ENCODE measurements at places on chromosomes 7 and 10.

DNA sequence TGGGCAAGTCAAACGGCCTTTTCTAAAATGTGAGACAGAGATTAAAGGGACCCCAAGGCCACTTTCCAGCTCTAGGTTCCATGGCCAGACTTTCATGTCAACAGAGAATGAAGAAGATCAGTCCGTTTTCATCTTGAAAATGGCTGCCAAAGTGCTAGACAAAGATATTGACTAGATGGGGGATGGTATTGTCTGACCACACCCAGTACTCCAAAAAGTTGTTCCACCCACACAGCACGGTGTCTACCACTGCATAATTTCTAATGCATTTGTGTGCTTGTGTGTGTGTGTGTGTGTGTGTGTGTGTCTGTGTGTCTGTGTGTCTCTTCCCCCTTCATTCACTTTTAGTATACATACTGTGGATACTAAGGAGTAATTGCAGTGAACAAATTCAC is 1.3 kb downstream of the COL1A2 start:
- DNase-seq, result no peak

DNA sequence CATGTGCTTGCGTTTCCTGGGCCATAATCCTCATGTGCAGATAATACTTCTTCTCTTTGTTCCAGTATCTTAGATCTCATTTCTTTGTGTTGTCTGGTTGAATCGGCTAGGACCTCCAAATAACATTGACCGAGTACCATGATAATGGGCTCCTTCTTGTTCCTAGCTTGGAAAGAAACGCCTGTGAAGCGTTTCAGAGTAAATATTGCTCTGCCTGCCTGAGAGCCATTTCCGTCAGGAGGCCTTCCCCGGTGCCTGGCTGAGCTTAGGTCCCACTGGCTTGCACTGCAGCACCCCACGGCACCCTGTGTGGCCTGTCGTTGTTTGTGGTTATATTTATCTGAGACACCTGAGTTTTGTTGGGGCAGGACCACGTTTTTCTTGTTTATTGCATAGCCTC is 17.7 kb downstream of the FOXK1 start:
- DNase-seq, result no peak

DNA sequence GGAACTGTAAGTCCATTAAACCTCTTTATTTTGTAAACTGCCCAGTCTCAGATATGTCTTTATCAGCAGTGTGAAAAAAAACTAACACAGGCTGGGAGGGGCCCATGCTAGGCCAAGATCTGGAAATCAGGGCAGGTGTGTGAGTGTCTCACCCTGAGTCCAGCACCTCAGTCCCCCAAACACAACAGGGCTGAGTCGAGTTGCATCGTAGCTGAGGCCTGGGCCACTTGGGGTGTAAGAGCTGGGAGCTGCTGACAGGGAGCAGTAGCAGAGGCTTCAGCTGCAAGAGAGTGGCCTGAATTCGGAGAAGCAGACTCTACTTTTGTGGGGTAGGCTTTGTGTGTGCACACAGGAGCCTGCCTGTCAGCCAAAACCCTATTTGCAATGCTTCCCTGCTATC is 553.1 kb downstream of the PTPRN2 start:
- no peak for DNase-seq

GRCh38 chr7:128841921-128842673 is 11.9 kb downstream of the FLNC start:
- DNase-seq, result peak; percentile 44

DNA sequence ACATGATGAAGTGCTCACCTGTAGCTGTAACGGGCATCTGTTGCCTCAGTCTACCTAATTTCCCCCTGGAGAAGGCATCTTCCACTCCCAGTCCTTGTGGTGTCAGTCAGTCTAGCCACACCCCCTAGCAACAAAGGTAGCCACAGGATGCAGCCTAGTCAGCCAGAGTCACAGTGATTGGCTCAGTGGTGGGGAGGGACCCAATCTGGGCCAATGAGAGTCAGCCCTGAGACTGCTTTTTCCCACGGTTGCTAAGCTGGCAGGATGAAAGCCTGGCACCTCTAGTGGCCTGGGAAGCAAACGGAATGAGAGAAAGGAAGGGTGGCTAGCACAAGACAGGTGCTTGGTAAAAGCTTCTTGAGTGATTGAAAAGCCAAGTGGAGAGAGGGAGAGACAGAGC is 118.6 kb downstream of the SH3PXD2A start:
- no peak for DNase-seq

DNA sequence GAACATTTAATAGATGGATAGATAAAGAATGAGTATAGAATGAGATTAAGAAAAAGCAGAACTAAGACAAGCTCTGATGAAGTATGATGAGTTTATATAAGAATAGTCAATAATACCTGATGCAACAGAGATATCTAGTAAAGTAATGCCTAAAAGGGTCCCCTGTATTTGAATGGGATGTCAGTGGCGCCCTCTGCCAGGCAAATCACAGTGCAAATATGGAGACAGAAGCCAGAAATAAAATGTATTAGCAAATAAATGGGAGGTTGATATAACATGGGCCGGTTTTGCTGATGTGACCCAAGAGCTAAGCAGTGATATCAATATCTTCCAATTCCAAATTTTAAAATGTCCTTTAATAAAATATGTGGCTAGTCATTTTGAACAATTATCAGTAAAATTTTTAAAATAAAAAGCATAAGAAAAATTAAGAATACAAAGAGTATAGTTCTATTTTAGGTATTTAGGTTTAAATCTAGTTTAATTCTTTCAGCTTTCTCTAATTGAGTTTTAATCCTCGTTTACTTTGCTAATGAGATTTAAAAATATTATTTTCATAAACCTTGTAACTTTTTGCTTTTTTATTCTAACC is 62.6 kb downstream of the ADK start:
- DNase-seq, result peak; percentile 30

- DNase-seq, result no peak
Observed at GRCh38 chr7:100098913-100099312, 2.3 kb downstream of the MCM7 start.

GRCh38 chr7:26543340-26543739 is 251.7 kb downstream of the SNX10 start:
- no peak for DNase-seq

GRCh38 chr7:85851571-85852193 is 664.8 kb upstream of the SEMA3D start:
- DNase-seq, result no peak

GRCh38 chr10:13272164-13272571 is 27.7 kb downstream of the PHYH start:
- DNase-seq, result no peak

DNA sequence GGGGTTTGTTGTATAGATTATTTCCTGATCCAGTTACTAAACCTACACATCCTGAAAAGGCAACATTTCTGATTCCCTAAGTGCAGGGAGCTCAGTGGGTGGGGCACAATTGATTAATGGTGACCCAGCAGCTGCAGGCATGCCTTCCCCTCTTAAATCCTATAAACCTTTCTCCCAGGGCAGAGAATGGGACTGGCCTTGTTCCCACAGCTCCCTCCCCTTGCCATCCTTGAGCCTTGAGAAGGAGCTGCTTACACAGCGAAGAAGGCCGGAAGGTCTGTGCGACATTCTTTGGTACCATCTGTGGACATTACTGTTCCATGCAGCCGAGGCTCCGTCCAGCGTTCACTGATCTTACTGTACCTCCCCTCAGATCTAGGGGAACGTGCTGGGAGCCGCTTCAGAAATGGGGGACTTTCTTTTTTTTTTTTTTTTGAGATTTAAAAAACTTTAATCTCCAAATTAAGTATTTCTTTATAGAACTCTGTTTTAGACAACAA is 14.3 kb downstream of the KLF6 start:
- DNase-seq, result no peak

DNA sequence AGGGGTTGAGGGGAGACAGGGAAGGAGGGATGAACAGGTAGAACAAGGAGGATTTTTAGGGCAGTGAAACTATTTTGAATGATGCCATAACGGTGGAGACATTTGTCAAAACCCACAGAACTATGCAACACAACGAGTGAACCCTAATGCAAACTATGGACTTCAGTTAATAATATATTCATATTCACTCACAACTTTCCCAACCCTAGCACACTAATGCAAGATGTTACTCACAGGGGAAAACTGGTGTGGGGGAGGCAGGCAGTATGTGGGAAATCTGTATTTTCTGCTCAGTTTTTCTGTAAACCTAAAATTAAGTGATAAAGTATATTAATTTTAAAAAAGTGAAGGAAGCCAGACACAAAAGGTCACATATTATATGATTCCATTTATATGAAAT is 17.3 kb downstream of the GNA12 start:
- no peak for DNase-seq

GRCh38 chr7:50507898-50508470 is 57.2 kb downstream of the DDC start:
- DNase-seq, result no peak

- no peak for DNase-seq
Observed at GRCh38 chr10:48744587-48744986, 59.9 kb downstream of the WDFY4 start.

DNA sequence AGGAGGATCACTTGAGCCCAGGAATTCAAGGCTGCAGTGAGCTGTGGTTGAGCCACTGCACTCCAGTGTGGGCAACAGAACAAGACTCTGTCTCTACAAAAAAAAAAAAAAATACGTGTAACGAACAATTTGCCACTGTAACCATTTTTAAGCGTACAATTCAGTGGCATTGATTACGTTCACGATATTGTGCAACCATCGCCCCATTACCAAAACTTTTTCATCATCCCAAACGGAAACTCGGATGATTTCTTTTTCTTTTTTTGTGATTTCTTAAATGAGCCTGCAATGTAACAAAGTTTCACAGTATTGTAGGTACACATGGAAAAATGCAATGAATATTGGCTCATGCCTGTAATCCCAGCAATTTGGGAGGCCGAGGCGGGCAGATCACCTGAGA is 9.5 kb downstream of the GRIFIN start:
- no peak for DNase-seq

- no peak for DNase-seq
Observed at GRCh38 chr7:24427048-24427447, 143.1 kb downstream of the NPY start.

GRCh38 chr10:133260895-133261725 is 15.6 kb downstream of the ADAM8 start:
- peak; percentile 49 for DNase-seq

DNA sequence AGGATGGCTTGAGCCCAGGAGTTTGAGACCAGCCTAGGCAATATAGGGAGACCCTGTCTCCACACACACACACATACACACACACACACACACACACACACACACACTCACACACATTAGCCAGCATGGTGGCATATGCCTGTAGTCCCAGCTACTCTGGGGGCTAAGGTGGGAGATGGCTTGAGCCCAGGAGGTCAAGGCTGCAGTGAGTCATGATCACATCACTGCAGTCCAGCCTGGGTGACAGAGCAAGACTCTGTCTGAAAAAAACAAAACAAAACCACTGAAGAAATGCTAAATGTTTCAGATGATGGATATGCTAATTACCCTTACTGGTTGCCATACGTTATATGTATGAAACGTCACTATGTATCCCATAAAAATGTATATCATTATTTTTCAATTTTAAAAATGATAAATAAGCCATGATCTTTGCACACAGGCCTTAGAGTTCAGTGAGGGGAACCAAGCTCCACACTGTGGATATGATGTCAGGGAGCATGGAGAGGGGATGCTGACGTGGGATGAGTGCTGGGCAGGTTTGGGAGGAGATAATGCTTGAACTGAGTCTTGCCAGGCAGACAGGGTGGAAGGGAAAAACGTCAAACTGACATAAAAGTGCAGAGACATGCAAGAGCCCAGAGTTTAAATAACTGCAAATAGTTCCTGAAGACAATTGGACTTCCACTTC is 45.9 kb upstream of the ARHGAP12 start:
- DNase-seq, result no peak

GRCh38 chr7:128351296-128352152 is 7.8 kb upstream of the RBM28 start:
- no peak for DNase-seq

GRCh38 chr10:49761789-49762565 is at the start of gene OGDHL:
TSS of gene OGDHL (minus strand) at chr10:49762323. CDS start at chr10:49758592, 3,731 bp downstream.
- DNase-seq, result no peak

DNA sequence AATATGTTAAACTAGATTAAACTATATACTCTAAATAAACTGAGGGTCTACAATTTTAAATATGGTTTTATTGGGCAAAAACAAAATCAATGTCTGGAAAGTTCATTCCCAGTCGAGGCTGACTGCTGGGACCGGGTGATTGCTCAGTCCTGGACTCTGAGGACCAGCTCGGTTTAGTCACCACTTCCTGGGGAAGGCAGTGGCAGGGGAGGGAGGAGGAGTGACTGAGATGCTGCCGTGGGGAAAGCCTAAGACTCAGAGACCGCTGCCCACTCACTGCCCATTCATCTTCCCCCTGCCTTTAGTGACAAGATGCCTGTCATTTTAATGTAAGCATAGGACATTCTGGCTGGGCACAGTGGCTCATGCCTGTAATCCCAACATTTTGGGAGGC is 29.0 kb downstream of the ATOH7 start:
- no peak for DNase-seq

DNA sequence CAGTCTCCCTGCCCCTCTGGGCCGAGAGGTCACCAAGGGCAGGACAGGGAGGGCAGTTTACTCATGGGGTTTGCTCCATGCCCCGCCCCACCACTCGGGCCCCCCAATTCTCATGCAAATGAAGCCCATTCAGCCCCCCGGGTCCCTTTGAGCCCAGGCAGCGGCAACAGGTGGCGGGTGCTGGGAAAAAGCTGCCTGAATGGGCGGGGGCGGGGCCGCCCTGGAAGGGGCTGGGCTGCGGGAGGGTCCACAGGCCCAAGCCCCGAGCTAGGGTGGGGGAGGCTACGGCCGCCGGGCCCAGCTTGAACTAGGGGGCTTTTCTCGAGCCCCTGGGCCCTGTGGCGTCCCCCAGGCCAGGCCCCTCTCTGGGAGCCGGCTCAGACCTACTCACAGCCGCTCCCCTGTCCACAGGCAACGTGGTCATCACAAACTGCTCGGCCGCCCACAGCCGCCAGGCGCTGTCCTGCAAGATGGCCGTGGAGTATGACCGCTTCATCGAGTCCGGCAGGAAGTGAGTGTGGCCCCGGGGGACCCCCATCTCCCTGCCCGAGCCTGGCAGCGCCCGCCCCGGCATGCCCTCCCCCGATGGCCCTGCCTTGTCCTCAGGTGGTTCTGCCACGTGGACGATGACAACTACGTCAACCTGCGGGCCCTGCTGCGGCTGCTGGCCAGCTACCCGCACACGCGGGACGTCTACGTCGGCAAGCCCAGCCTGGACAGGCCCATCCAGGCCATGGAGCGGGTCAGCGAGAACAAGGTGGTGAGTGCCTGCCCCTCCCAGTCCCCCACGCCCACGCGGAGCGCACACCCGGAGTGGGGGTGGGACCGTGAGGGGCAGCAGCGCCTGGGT is 5.5 kb downstream of the LFNG start:
- DNase-seq, result no peak
